Astrocyte (in vitro differentiated cells and primary cell): ENCODE measurements at places on chromosomes 4 and X.

GRCh38 chr4:20639346-20639745, 60.9 kb upstream of the PACRGL start:
- no peak overlapping the region for H3K27ac ChIP-seq
- DNase-seq: no peak
- no peaks in the 10 kb centered on the region for H3K36me3 ChIP-seq
- no peaks in the 10 kb centered on the region for H3K27me3 ChIP-seq
- no peaks in the 10 kb centered on the region for H3K4me1 ChIP-seq

GRCh38 chr4:8459867-8460445, 19.4 kb downstream of the TRMT44 start:
- no peak overlapping the region for H3K4me3 ChIP-seq
- peaks cover 13% of the 10 kb centered on the region for H3K36me3 ChIP-seq
- H3K27me3 ChIP-seq: no peaks in the 10 kb centered on the region
- DNase-seq: no peak
- H3K27ac ChIP-seq: no peak overlapping the region

GRCh38 chr4:62263454-62263853, 1063.3 kb downstream of the ADGRL3 start:
- H3K4me1 ChIP-seq: no peaks in the 10 kb centered on the region
- H3K4me3 ChIP-seq: no peak overlapping the region
- H3K27me3 ChIP-seq: no peaks in the 10 kb centered on the region

- DNase-seq: peak; percentile 41
- H3K36me3 ChIP-seq: no peaks in the 10 kb centered on the region
- H3K27ac ChIP-seq: no peak overlapping the region
- H3K4me3 ChIP-seq: no peak overlapping the region
Observed at GRCh38 chr4:10007793-10008608, 13.3 kb downstream of the SLC2A9 start.

DNA sequence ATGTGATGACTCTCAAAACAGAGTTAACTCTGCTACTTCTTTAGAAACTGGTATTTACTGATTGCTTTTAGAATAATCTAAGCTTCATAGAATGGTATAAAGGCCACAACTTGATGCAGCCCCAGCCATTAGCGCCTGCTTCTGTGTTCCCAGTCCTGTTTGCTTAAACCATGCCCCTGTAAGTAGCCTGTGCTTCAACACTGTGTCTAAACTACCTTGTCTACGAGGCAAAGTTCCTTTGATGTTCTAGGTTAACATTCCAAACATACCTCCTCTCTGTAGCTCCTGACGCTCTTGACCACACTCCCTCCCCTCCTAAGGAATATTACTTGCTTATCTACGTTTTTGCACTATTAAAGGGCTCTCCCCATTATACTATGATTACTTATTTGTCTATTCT, 352.5 kb upstream of the ADGRL3 start:
- H3K27me3 ChIP-seq: no peaks in the 10 kb centered on the region

DNA sequence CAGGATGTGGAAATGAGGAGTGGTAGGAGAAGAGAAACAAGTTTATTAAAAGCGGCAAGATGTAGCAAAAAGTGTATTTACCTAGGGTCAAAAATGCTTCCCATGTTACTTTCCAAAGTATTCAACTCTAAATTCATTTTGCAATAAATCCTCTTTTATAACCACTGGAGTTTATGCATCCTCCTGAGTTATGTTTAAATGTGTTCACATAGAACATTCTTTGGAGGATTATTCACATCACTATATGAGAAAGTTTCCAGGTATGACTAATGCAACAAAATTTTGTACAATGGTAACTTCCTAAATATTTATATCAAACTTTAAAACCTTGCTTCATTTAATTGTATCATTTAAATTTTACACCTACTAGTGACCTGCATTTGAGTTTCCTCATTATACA, 870.6 kb upstream of the SLIT2 start:
- DNase-seq: peak; percentile 67
- no peaks in the 10 kb centered on the region for H3K27me3 ChIP-seq
- peaks cover 6% of the 10 kb centered on the region for H3K4me1 ChIP-seq
- H3K27ac ChIP-seq: peak overlapping the region; percentile 18
- no peak overlapping the region for H3K4me3 ChIP-seq

DNA sequence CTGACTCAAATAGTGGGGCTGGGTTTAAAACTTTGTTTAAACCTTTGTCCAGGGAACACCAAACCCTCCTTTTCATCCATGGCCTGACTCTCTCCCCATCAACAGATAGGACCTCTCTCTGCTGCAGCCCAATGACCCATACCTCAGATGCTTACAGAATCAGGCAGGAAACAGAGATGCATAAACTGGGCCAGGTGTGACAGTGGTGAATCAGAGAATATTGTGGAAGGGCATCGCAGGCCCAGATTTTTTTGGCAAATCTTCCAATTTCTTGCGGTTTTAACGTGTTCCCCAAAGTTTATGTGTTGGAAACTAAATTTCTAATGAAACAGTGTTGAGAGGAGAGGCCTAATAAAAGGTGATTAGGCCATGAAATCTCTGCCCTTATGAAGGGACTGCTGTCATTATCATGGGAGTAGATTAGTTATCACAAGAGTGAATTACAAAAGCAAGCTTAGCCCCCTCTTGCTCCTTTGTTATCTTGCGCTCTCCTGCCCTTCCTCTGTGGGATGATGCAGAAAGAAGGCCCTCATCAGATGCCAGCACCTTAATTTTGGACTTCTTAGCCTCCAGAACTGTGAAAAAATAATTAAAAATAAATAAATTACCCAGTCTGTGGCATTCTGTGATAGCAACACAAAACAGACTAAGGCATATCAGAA, 82.8 kb downstream of the STK32B start:
- H3K27ac ChIP-seq: no peak overlapping the region
- no peaks in the 10 kb centered on the region for H3K36me3 ChIP-seq

- H3K36me3 ChIP-seq: no peaks in the 10 kb centered on the region
- H3K27me3 ChIP-seq: no peaks in the 10 kb centered on the region
- no peaks in the 10 kb centered on the region for H3K4me1 ChIP-seq
- DNase-seq: peak; percentile 20
- H3K4me3 ChIP-seq: no peak overlapping the region
Observed at GRCh38 chr4:123676890-123677229, 280.3 kb downstream of the SPRY1 start.
